ENCODE measurements at places on chromosomes 4 and X.

DNA sequence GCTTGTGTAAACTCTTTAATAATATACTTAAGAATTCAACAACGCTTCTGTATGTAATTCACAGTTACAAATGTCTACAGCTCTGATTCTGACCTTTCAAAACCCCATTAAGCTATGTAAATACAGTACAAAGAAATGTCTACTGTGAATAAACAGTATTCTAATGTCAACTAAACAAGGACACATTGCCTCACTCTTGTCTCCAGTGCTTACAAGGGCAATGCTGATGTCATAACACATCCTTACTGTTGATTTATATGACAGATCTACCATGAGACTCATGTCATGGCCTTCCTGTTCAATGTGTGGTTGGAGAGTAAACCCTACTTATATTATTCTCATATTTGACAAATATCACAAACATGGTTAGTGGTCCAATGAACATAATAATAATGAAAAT, 256.1 kb upstream of the ADGRL3 start:
- no peaks in the 10 kb centered on the region for H3K27me3 ChIP-seq
- no peaks in the 10 kb centered on the region for H3K36me3 ChIP-seq
- no peak overlapping the region for H3K27ac ChIP-seq
- no peak for ATAC-seq
- no peak overlapping the region for H3K4me3 ChIP-seq

GRCh38 chr4:159117564-159117963, 14.7 kb downstream of the RAPGEF2 start:
- peaks cover 20% of the 10 kb centered on the region for H3K4me1 ChIP-seq
- H3K36me3 ChIP-seq = no peaks in the 10 kb centered on the region
- no peaks in the 10 kb centered on the region for H3K27me3 ChIP-seq
- no peak for ATAC-seq
- no peak overlapping the region for H3K4me3 ChIP-seq

GRCh38 chr4:150033901-150034300, 44.3 kb upstream of the DCLK2 start:
- peaks cover 9% of the 10 kb centered on the region for H3K27me3 ChIP-seq
- H3K4me3 ChIP-seq = no peak overlapping the region
- ATAC-seq = no peak
- no peak overlapping the region for H3K27ac ChIP-seq

DNA sequence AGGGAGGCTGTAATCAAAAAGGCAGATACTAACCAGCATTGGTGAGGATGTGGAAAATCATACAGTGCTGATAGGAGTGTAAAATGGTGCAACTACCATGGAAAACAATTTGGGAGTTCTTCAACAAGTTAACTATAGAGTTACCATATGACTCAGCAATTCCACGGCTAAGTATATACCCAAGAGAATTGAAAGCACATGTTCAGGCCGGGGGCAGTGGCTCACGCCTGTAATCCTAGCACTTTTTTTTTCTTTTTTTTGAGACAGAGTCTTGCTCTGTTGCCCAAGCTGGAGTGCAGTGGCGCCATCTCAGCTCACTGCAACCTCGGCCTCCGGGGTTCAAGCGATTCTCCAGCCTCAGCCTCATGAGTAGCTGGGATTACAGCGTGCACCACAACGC, 15.0 kb upstream of the CD99L2 start:
- no peaks in the 10 kb centered on the region for H3K4me1 ChIP-seq
- H3K27ac ChIP-seq = no peak overlapping the region
- H3K27me3 ChIP-seq = peaks cover 9% of the 10 kb centered on the region
- no peak overlapping the region for H3K4me3 ChIP-seq
- no peaks in the 10 kb centered on the region for H3K36me3 ChIP-seq
- no peak for ATAC-seq

- H3K4me1 ChIP-seq = no peaks in the 10 kb centered on the region
- H3K36me3 ChIP-seq = no peaks in the 10 kb centered on the region
- no peak overlapping the region for H3K4me3 ChIP-seq
- no peak overlapping the region for H3K27ac ChIP-seq
Observed at GRCh38 chr4:175787546-175787945, 24.5 kb downstream of the GPM6A start.

DNA sequence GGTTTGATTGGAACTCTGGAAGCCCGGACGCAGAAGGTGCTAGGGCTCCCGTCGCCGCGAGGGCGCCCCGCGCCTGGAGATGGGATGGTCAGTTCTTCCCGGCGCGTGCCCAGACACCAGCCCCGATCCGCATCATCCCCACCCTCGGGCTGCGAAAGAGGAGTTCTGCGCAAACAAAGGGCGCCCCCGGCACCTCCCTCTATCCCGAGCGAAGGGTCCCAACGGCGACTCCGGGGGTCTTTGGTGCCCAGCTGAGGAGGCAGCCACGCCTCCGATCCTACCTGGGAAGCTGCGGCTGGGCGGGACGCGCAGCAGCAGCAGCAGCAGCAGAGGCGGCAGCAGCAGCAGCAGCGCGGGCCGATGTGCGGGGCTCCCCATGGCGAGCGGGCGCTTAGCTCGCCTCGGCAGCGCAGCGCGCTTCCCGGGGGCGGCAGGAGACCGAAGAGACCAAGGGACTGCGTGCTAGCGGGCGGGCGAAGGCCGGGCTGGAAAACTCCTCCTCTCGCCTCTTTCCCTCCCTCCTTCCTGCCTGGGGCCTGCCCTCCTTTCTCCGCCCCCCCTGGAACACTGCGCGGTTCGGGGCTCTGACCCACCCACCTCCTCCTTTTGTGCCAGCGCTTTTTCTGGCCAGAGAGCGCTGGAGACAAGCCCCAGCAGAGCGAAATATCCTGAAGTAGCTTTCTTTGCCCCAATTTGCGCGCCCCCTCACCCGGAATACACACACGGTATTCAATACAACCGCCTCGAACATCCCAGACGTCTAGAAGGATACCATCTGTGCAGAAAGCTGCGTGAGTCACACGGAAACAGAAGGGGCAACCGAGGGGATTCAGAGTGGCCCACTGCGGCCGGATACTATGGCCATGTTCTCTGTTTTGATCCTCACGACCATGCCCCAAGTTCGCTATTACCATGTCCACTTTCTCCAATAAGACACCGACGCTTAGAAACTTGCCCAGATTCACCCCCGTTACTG, at the start of gene SRPX:
Gene SRPX, minus strand, starts transcription at position 457 of the 976 bp plus-strand sequence. Its CDS starts 79 bp downstream, at position 378.
- H3K27me3 ChIP-seq = peaks cover 32% of the 10 kb centered on the region
- H3K4me3 ChIP-seq = peak within 1 kb of the TSS; percentile 59
- peaks cover 6% of the 10 kb centered on the region for H3K4me1 ChIP-seq
- H3K36me3 ChIP-seq = no peaks in the 10 kb centered on the region
- no peak for ATAC-seq

- H3K4me3 ChIP-seq = no peak overlapping the region
- H3K36me3 ChIP-seq = no peaks in the 10 kb centered on the region
- no peaks in the 10 kb centered on the region for H3K27me3 ChIP-seq
Observed at GRCh38 chr4:36677112-36677511, 395.7 kb downstream of the DTHD1 start.

DNA sequence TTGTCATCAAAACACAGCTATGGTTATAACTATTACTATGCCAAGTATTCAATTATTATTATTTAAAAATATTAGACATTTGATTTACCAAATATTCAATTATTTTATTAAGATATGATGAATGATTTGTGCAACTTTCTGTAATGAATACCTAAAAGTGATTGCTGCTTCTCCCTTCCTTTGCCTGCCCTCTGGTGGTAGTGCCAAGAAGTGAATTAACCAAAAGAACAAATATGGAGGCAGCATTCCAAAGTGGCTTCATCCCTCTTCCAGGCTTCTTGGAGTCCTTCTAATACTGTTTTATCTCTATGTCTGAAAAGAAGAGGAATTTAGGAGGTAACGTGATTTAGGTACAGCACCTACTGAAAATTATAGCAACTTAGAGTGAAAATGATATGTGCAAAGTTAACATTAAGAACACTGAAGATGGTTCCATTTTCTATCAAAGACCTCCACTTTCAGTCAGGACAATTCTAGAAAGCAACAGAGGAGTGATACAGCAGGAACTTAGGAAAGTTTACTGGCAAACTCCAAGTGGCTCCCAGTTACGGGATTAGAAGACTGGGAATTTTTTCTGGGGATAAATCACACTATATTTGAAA, 43.0 kb downstream of the ENPEP start:
- ATAC-seq = no peak
- no peaks in the 10 kb centered on the region for H3K36me3 ChIP-seq
- peaks cover 12% of the 10 kb centered on the region for H3K4me1 ChIP-seq
- peaks cover 41% of the 10 kb centered on the region for H3K27me3 ChIP-seq
- no peak overlapping the region for H3K27ac ChIP-seq

DNA sequence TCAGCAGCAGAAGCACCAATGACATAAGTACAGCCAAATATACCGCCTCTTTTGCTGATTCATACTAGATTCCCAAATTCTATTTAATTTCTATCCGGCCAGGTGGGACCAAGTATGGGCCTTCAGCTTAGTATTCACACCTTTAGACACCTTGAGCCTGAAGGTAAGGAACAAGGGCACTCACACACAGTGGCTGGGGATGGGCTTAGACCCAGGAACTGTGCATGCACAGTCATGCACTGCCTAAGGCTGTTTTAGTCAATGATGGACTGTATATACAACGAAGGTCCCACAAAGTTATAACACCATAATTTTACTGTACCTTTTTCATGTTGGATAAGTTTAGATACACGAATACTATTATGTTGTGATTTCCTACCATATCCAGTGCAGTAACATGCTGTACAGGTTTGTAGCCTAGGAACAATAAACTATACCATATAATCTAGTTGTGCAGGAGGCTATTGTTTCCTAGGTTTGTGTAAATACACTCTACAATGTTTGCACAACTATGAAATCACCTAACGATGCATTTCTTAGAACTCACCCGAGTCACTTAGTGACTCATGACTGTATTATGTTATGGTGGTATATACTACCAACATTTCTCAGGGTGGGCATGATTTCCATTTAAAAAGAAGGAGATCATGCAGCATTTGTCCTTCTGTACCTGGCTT, 9.7 kb upstream of the CLNK start:
- ATAC-seq = no peak
- no peaks in the 10 kb centered on the region for H3K36me3 ChIP-seq
- peaks cover 14% of the 10 kb centered on the region for H3K4me1 ChIP-seq

DNA sequence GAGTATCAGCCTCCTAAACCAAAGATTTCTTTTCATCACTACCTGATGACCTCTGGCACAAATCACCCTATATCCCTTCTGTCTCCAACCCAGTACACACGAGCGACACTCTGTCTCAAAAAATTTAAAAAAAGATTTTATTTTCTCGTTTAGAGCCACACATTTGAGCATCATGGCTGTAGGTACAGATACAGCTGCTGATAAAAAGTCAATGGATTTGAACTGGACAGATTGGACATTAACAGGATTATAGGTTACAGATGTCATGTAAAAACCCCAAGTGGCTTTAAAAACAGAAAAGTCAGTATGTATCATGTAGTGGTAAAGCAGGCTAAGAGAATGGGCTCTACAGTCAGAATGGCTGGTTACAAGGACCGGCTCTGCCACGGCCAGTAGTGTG, 171.1 kb downstream of the SCFD2 start:
- peaks cover 7% of the 10 kb centered on the region for H3K36me3 ChIP-seq
- H3K27me3 ChIP-seq = no peaks in the 10 kb centered on the region
- peaks cover 6% of the 10 kb centered on the region for H3K4me1 ChIP-seq
- H3K4me3 ChIP-seq = no peak overlapping the region
- ATAC-seq = no peak

- peaks cover 9% of the 10 kb centered on the region for H3K4me1 ChIP-seq
- no peak overlapping the region for H3K27ac ChIP-seq
- H3K36me3 ChIP-seq = peaks cover 31% of the 10 kb centered on the region
- H3K4me3 ChIP-seq = no peak overlapping the region
- no peak for ATAC-seq
Observed at GRCh38 chrX:53374923-53375322, 47.5 kb downstream of the SMC1A start.

- H3K27me3 ChIP-seq = no peaks in the 10 kb centered on the region
- H3K4me1 ChIP-seq = peaks cover under 1% of the 10 kb centered on the region
- no peak overlapping the region for H3K4me3 ChIP-seq
- peaks cover 7% of the 10 kb centered on the region for H3K36me3 ChIP-seq
- ATAC-seq = no peak
- H3K27ac ChIP-seq = no peak overlapping the region
Observed at GRCh38 chr4:6886886-6887285, 22.7 kb upstream of the TBC1D14 start.

GRCh38 chr4:93649828-93650227, 178.7 kb upstream of the ATOH1 start:
- no peak overlapping the region for H3K4me3 ChIP-seq
- no peaks in the 10 kb centered on the region for H3K4me1 ChIP-seq
- ATAC-seq = no peak
- no peaks in the 10 kb centered on the region for H3K27me3 ChIP-seq
- H3K27ac ChIP-seq = no peak overlapping the region
- H3K36me3 ChIP-seq = no peaks in the 10 kb centered on the region

DNA sequence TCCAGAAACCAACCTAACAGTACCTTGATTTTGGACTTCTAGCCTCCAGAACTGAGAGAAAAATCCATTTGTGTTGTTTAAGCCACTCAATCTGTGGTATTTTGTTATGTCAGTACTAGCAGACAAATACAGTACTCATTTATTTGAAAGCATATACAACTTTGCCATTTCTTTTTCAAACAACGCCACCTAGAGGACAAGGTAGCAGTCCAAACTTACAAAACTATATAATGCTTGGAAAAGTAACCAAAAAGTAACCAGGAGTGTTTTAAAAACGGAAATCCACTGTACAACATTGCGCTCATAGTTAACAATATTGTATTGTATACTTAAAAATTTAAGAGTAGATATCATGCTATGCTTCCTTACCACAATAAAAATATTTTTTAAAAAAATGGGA, 37.0 kb upstream of the FGF13 start:
- ATAC-seq = no peak
- H3K36me3 ChIP-seq = no peaks in the 10 kb centered on the region
- no peaks in the 10 kb centered on the region for H3K27me3 ChIP-seq

DNA sequence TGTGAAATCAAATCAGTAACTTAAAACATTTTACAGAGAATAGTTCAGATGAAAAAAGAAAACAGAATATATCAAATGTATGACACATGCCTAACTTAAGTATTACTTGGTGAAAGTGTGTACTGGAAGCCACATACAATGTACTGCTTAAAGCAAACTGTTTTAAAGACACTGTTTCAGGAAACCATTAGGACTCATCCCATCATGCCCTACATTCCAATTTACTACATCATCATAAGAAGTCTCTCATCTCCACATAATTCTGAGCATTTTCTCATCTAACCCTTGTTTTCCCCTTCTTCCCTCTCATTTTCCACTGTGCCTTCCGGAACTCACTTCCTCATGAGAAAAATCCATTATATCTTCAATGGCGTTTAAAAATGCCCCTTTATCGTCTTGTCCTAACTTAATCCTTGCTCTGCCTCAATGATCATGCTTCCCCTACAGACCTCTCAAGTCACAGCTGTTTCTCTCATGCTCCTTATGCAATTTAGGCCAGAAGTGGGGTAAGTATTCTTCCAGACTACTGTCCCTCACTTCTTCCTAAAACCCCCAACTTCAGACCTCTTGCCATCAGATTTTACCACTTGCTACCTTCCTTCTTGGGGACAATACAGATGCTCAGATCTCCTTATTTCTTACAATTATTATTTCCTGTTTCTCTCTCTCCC, 26.8 kb upstream of the FGF5 start:
- H3K27ac ChIP-seq = no peak overlapping the region
- H3K36me3 ChIP-seq = no peaks in the 10 kb centered on the region
- no peak overlapping the region for H3K4me3 ChIP-seq
- no peaks in the 10 kb centered on the region for H3K4me1 ChIP-seq
- no peak for ATAC-seq

GRCh38 chr4:81828991-81829390, 357.3 kb upstream of the RASGEF1B start:
- ATAC-seq = no peak
- H3K27ac ChIP-seq = no peak overlapping the region
- H3K4me3 ChIP-seq = no peak overlapping the region
- peaks cover 13% of the 10 kb centered on the region for H3K27me3 ChIP-seq
- H3K36me3 ChIP-seq = no peaks in the 10 kb centered on the region

Data from stimulated activated memory B cell treated with anti-CD40 and anti-IgM and Interleukin-4, amounts not matched to agents 10 μg/mL and 1 μg/mL and 100 μg/mL, for 72 hours (primary cell).